Daoy (cell line): ENCODE measurements at places on chromosomes 7 and 10.
A peak's percentile ranks its signal among the peaks of the same experiment; 100 is the strongest.

- DNase-seq = no peak
Observed at GRCh38 chr10:19466709-19467108, 349.5 kb upstream of the PLXDC2 start.

- peak; percentile 78 for DNase-seq
Observed at GRCh38 chr7:121994625-121995410, 121.9 kb downstream of the PTPRZ1 start.

DNA sequence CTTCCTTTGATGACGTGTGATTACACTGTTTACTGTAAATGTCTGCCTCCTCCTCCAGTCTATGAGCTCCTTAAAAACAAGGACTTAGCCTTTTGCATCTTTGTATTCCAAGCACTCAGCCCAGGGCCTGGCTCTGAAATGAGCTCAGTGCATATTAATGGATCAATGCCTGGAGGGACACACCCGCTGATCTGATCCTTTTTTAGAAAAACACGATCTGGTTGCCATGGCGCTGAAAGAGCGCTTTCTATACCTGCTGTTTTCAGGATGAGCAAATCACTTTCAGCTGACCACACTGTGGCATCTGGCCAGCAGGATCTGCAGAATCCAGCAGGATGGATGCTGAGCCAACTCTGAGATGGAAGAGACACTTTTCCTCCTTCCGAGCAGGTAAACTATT, 37.8 kb upstream of the GARS1 start:
- DNase-seq = peak; percentile 20

GRCh38 chr10:81520688-81521087, 354.3 kb upstream of the NRG3 start:
- DNase-seq = no peak

DNA sequence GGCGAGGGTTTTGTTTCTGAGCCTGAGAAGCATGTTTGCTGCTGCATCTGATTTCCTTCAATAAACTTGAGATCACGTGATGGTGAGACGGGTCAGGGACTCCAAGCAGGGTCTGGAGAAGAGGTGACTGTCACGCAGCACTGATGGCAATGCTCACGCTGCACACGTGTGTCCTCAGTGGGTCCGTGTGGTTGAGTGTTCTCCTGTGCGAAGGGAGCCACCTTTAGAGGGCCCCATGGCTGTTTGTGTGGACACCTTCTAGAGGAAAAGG, 100.4 kb downstream of the WDR37 start:
- DNase-seq = no peak

DNA sequence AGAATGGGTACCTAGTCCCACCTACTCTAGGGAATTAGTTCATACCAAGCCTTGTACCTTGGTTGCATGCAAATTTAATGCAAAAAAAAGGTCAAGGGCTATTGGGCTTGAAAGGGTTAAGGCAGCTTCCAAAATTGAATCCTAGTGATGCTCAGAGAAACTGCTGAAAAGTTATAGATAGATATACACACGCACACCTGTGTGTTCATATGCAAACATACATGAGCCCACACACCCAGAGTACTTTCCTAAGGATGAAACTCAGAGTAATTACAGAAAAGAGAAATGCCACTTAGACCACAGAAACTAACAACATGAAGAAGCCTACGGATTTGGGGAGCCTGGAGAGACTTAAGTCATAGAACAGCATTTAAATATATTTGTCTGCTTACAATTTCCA, 1.5 kb downstream of the SLC25A13 start:
- DNase-seq = no peak

- DNase-seq = peak; percentile 22
Observed at GRCh38 chr10:74177140-74177677, 26.2 kb downstream of the ADK start.

DNA sequence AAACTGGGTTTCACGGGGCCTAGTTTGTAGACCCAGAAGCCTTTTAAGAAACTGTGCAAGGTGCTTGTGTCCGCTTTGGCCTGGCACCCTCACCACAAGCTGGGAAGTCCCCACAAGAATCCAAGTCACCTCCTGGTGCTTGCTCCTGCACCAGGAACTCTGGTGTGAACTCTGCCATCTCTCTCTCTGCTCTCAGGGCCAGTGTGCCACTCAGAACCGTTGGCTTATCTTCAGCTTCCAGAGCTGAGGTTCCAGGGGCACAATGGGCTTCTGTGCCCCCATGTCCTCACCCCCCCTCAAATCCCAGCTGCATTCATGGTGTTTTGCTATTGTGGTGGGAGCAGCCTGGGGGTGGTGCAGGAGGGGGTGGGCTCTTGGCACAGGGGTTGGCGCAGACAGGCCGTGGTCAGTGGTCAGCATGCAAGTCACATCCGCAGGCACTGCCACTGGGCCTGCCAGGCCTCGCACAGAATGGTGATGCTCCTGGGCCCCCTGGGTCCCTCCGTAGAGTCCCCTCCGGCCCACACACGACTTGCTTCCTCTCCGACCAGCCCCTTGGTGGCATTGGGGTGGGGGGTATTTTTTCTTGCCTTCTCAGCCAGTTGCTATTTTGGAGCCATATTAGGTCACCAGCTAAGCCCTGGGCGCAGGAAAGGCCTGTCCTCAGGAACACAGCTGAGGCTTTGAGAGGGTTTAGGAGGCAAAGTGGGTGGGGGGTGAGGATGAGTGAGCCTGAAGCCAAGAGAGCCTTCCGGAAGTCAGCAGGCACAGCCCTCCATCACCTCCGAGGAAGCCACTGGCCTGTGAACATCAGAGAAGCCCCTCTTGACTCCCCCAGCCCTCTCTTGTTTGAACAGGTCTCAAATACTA, 3.0 kb downstream of the ZCCHC24 start:
- no peak for DNase-seq

- no peak for DNase-seq
Observed at GRCh38 chr10:131358741-131359442, 47.4 kb upstream of the TCERG1L start.

GRCh38 chr7:64965594-64965993, 25.2 kb downstream of the ZNF117 start:
- DNase-seq = no peak

- DNase-seq = no peak
Observed at GRCh38 chr7:122974229-122974628, 21.3 kb downstream of the TAS2R16 start.

DNA sequence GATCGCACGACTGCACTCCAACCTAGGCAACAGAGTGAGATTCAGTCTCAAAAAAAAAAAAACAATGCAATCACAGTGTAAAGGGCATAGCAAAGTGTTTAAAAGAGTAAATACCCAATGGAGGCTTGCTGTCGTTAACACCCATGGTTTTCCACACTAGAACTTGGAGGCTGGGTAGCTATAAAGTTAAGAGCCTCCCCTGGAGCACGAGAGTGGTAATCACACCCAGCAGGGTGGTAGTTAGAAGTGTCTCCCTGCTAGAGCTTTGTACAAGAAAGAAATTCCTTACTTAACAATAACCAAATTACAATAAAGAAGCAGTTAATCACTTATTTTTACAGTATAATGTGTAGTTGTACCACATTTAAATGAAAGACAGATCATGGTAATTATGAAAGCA, 1078.9 kb downstream of the NRG3 start:
- DNase-seq = no peak

DNA sequence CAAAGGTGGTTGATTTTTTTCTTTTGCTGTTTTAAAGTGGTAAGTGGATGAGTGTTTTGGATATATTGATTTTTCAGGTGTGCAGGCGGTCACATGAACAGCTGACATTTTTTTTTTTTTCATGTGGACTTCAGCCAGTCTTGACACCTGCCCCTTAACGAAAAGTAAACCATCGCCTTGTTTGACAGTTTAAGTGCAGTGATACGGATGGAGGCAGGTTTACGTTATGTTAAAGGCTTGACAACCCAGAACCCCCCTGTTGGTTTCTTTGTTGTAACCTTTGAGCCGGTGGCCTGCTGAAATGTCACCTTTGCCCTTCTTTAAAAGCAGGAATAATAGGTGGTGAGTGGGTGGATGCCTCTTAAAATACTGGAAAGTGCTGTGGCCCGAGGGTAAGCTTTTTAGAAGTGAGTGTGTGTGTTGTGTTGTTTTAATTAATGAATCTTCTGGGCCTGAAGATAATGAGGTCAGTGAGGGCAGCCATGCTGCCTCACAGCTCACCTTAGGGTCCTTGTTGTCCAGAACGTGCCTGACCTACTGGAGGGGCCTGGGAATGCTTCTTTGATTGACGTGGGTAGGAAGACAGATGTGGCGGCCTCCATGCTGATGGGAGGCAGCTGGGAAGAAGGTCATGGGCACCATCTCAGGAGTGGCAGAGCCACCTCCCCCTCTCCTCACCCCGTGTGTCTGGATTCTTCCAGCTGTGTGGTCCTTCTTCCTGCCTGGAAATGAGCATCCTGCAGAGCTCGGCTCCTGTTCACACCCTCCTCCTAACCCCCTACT, 69.8 kb downstream of the TCF7L2 start:
- no peak for DNase-seq

DNA sequence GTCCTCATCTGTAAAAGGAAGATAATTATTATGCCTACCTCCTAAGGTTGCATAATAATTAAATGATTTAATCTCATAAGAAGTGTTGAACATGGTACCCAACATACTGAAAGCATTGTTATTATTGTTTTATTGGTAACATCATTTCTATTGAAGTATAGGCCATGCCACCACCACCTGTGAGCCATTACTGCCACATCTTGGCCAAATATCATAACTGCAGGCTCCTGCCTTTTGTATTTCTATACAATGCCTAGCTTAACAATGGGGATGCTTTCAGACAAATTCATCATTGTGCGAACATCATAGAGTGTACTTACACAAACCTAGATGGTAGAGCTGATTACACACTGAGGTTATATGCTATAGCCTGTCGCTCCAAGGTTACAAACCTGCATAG, 61.1 kb upstream of the NPSR1 start:
- no peak for DNase-seq

GRCh38 chr10:79286318-79286951, 60.8 kb upstream of the PPIF start:
- peak; percentile 13 for DNase-seq

DNA sequence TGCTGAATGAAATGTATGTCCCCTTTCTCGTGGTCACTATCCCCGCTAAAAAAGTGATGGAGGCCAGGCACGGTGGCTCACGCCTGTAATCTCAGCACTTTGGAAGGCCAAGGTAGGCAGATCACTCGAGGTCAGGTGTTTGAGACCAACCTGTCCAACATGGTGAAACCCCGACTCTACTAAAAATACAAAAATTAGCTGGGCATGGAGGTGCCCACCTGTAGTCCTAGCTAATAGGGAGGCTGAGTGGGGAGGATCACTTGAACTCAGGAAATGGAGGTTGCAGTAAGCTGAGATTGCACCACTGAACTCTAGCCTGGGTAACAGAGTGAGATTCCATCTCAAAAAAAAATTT, 91.4 kb upstream of the MKLN1 start:
- no peak for DNase-seq

GRCh38 chr10:27190508-27190907, 35.4 kb downstream of the MASTL start:
- DNase-seq = no peak

DNA sequence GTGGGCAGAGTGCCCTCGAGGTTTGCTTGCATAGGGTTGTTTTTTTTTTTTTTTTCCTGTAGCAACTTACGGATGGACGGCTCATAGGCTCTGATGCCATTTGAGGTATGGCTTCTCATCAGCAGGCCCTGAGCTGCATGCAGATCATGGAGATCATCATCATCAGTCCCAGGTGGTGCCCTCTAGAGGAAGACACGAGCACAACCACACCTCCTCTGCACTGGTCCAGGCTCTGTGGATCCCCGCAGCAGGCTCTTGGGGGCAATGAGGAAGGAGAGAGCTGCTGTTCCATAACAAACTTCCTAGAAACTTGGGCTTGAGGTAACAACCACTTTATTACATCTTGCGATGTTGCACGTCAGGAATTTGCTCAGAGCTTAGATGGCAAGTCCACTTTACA, 132.7 kb upstream of the CXCL12 start:
- peak; percentile 7 for DNase-seq

- DNase-seq = no peak
Observed at GRCh38 chr10:127983344-127984100, 76.6 kb downstream of the PTPRE start.

DNA sequence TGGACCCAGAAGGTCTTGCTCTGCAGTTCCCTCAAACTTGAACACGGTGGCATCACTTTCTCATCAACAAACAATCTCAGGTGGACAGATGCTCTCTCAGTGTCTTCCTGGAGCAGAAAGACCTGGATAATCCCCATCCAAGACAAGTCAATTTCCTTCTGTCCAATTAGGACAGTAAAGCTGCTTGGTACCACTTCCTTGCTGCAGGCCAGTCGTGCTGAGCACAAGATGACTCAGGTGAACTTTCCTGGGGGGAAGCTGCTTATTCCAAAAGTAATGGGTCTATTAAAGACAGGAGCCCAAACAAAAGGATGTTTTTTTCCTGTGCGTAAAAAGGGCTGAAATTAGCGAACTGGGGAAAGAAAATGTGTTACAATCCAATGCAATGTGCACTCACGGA, 107.6 kb upstream of the AFAP1L2 start:
- DNase-seq = no peak

GRCh38 chr10:6053816-6054631, 8.1 kb downstream of the IL2RA start:
- no peak for DNase-seq

GRCh38 chr7:26619348-26619984, 244.9 kb downstream of the SKAP2 start:
- no peak for DNase-seq

GRCh38 chr7:17770710-17771375, 169.5 kb downstream of the SNX13 start:
- DNase-seq = no peak

- DNase-seq = peak; percentile 69
Observed at GRCh38 chr7:151025924-151026671, 1.8 kb upstream of the ATG9B start.

DNA sequence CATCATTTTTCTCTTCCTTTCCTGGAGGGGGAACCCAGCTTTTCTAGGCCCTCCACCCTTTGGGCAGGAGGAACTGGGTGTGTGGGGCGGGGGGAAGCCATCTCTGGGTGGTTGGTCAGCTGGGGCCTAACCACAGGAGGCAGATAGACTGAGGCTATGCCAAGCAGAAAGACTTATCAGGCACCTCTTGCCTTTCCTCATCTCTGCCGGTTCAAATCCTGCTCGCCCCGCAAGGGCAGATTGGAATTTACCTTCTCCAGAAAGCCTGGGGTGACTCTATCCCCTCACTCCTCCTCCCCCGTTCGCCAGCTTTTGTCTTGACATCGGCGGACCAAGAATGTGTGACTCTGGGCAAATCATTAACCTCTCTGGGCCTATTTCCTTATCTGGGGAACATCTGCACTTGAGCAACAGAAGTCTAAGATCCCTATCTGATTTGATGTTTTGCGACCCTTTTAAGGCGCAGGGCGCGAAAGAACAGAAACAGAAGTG, 584 bp upstream of the GARS1 start:
- DNase-seq = peak; percentile 56

- DNase-seq = no peak
Observed at GRCh38 chr10:64096941-64097340, 575.7 kb downstream of the REEP3 start.

DNA sequence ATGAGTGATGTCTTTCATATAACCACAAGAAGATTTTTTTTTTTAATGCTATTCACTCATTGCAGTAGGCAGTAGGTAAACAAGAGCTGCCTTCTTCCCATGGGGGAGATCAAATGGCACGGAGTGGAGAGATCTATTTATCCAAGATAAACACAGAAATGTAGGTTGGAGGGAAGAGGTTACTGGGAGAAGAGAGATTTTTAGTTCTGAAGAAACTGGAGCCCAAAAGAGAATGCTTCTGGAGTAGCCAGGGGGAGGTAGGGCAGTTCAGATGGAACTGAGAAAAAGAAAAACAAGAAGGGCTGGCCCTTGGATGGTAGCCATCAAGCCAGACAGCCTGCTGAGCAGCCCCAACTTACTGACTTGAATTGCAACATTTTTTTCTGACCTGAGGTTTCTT, 270.1 kb upstream of the TPK1 start:
- DNase-seq = peak; percentile 48
